ENCODE measurements at places on chromosomes 1 and 21.

- DNase-seq: no peak
Observed at GRCh38 chr21:43644609-43645008, 14.7 kb downstream of the HSF2BP start.

GRCh38 chr1:31152181-31152795 lies 86.8 kb upstream of the PUM1 start:
- no peak for DNase-seq

GRCh38 chr1:42035205-42035829 lies 116.6 kb upstream of the HIVEP3 start:
- peak; percentile 64 for DNase-seq

- DNase-seq: no peak
Observed at GRCh38 chr21:31752352-31752751, 20.4 kb upstream of the SCAF4 start.

- no peak for DNase-seq
Observed at GRCh38 chr1:19010995-19011844, 54.7 kb upstream of the IFFO2 start.

DNA sequence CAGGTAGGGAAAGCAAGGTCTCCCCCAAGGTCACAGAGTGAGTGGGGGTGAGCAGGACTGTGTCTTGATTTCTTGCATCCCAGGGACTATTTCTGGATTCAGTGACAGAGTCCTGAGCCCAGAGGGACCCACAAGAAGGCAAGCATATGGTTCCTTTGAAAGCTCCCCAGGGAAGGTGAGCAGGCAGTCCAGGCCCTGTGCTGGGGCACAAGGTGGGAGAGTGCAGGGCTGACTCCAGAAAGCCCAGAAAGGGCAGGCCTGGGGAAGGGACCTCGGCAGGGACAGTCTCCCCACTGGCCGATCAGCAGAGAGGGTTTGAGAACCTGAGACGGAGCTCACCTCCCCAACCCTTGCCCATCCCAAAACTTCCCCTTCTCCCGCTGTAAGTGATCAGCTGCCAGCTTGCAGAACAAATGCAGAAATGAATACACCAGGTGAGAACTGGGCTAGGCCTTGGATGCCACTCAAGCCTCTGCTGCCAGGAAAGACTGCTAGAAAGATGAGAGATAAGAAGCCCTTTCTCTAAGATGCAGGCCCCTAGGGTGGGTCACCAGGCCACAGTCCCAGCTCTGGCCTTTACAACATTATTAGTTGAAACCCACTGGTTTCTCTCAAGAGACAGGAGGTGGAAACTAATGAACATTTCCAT lies 121.0 kb downstream of the GLIS1 start:
- DNase-seq: no peak

GRCh38 chr1:26692793-26693490 lies 2.9 kb upstream of the ARID1A start:
- DNase-seq: peak; percentile 93

Data from WTC11 (cell line).